ENCODE measurements at places on chromosomes 2 and 18. TPM values are rescaled to one million over a fixed set of nuclear protein-coding genes. Genes with fewer than 3 reads are reported as not detected.

DNA sequence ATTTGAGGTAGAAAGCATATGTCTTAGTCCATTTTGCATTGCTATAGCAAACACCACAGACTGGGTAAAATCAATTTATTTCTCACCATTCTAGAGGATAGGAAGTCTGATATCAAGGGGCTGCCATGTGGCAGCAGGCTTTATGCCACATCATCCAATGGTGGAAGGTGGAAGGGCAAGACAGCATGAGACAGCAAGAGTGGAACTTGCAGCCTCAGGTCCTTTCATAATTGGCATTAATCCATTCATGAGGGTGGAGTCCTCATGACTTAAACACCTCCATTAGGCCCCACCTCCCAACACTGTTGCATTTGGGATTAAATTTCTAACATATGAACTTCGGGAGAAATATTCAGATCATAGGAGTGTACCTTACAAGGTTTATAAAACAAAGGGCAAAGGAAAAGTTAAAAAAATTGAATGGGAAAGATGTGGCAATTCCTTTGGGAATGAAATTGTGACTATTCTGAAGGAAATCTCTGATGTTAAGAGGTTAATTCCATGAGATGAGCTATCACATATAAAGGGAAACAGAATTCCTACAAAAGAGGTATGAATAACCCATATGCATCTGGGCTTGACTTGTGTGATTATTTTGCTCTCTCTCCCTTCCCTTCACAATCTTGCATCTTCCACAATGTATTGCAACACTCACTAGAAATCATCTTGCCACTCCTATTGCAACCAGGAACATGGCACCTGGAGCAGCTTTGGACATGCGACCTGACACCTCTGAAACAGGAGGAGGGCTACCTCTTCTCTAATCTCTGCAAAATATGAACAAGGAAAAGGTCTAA is 507.8 kb downstream of the EPHA4 start:
- no peak overlapping the region for H3K4me3 ChIP-seq
- H3K27me3 ChIP-seq, result no peaks in the 10 kb centered on the region
- no peaks in the 10 kb centered on the region for H3K36me3 ChIP-seq

GRCh38 chr2:160197587-160197986 is 2.5 kb downstream of the ITGB6 start:
- H3K36me3 ChIP-seq, result no peaks in the 10 kb centered on the region
- no peak overlapping the region for H3K27ac ChIP-seq
- no peaks in the 10 kb centered on the region for H3K27me3 ChIP-seq

GRCh38 chr2:42795841-42796301 is 3.5 kb upstream of the HAAO start:
- peak overlapping the region; percentile 73 for H3K27ac ChIP-seq
- H3K36me3 ChIP-seq, result no peaks in the 10 kb centered on the region
- no peak for DNase-seq
- H3K4me3 ChIP-seq, result no peak overlapping the region

GRCh38 chr2:152950126-152950525 is 231.7 kb downstream of the ARL6IP6 start:
- H3K4me3 ChIP-seq, result no peak overlapping the region
- H3K36me3 ChIP-seq, result no peaks in the 10 kb centered on the region
- no peaks in the 10 kb centered on the region for H3K27me3 ChIP-seq
- no peak for DNase-seq
- H3K27ac ChIP-seq, result no peak overlapping the region
- no peaks in the 10 kb centered on the region for H3K4me1 ChIP-seq

GRCh38 chr18:51610481-51610880 is 413.0 kb upstream of the MEX3C start:
- H3K27me3 ChIP-seq, result no peaks in the 10 kb centered on the region
- H3K27ac ChIP-seq, result no peak overlapping the region
- no peak for DNase-seq
- H3K36me3 ChIP-seq, result no peaks in the 10 kb centered on the region

IWS1 gene
- 40.2 TPM for total RNA-seq

All from aorta (tissue), 5 donors.